ENCODE measurements at places on chromosomes 6 and 20. TPM values are rescaled to one million over a fixed set of nuclear protein-coding genes. Genes with fewer than 3 reads are reported as not detected.

FAM83B gene
- 0.03 TPM for total RNA-seq

HTR1E gene
- not detected for total RNA-seq

TBXT gene
- not detected for total RNA-seq

ULBP1 gene
- 0.76 TPM for total RNA-seq

RBM24 gene
- 9.3 TPM for total RNA-seq

PRSS16 gene
- total RNA-seq: 3.3 TPM
